ENCODE measurements at places on chromosomes 7 and 10.

DNA sequence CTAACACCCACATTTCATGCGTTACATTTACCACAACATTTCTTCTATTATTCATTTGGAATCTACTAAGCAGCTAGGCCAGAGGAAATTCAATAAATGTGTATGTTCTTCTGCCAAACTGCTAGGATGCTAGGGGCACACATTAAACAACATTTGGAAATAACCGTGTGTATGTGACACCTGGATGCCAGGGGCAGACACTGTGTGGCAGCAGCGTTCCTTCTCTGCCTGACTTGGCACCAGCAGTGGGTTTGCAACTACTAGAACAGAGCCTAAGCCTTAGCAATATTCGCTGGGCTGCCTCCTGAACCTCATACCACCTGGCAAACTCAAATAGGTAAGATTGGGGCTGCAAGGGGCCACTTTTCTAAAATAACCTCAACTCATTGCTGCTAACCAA, 182.1 kb downstream of the CHCHD3 start:
- no peak for DNase-seq

- no peak for DNase-seq
Measured at GRCh38 chr10:72092171-72092924, 4.0 kb upstream of the SPOCK2 start.

- DNase-seq = peak; percentile 12
Measured at GRCh38 chr7:93228302-93228701, 2.0 kb upstream of the HEPACAM2 start.

- no peak for DNase-seq
Measured at GRCh38 chr7:81714306-81714705, 55.5 kb downstream of the HGF start.

DNA sequence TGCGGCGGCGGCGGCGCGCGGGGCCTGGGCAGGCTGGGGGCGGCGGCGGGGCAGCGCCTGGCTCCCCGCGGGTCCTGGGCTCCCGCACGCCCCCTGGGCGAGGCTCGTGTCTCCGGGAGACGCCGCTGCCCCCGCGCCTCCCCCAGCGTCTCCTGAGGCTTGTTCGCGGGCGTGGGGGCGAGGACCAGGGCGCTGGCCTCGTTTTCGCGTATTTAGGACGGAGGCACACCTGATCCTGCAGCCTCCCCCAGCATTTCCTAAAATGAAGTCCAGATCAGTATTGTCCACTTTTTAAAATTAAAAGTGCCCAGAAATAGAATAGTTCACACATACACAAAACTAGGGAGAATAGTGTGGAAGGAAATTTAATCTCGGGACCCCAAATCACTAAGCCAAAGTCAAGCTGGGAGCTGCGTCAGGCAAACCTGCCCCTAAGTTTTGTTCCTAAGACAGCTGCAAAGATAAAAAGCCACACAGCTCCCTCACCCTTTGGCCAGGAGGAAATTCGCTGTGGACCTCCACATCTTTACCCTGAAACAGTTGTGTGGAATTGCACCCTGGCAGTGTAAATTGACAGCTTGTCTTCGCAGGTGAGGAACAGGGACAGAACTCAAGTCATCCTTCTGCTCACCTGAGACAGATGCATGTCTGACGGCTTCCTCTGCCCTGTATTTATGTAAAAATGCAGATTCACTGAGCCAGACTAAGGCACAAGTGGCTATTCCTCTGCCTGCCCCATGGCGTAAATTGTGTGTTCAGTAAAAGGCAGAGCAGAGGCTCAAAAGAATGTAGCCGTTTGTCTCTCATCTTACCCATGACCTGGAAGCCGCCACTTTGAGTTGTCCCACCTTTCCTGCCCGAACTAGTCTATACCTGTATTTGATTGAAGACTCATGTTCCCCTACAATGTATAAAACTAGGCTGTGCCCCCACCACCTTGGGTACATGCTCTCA, 740 bp downstream of the GALNT11 start:
- no peak for DNase-seq

GRCh38 chr10:127982601-127983000, 75.7 kb downstream of the PTPRE start:
- no peak for DNase-seq

- DNase-seq = no peak
Measured at GRCh38 chr7:18859318-18859717, 258.1 kb downstream of the TWIST1 start.

DNA sequence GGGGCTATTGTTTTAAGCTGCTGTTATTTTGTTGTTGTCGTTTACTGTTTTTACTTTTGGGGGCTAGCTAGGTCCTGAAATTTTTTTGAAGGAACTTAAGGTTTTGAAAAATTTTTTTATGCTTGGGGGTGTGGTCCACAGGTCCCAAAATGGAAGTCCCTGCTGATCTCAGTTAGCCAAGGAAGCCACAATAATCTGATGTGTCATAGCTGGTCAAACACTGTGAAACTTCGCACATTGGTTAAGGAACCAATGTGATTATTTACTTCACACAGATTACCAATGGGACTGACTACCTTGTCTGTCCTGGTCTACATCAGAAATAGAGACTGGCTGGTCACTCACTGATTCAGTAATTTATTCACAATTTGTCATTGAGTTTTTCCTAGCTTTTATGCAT, 29.5 kb upstream of the HYCC1 start:
- no peak for DNase-seq

DNA sequence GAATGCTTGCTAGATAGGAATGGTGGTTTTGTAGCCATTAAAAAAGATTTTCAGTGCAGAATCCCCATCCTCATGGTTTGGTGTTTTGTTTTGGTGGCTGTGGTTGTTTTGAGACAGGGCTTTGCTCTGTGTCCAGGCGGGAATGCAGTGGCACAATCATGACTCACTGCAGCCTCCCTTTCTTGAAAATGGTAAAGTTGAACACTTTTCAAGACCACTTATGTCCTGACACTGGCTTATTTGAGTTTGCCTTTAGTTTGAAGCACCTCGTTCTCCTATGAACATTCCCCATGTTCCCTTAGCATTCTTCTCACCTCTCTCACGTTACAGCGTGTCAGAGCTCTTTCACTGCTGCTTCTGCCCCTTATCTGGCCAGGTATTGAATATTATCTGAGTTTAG, 140.1 kb downstream of the LRRC4 start:
- no peak for DNase-seq

DNA sequence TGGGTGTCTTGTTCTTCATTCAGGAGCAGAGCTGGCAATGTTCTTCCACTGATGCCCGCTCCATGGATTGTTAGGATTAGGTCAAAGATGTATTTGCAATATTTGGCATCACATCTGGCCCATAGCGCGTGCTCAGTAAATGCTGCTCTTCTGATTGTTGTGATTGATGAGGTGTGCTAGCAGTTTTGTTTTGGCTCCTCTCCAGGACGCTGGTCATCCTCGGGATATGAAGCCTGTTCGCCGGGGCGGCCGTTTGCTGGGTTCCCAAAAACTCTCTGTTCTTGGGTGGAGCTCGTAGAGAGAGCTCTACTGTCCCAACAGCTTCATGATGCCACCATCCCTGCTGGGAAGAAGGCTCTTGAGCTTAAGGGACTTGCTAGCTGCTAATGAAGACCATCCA, 96.9 kb downstream of the XRCC2 start:
- no peak for DNase-seq

GRCh38 chr10:80281292-80281691, 8.2 kb downstream of the MAT1A start:
- DNase-seq = no peak

DNA sequence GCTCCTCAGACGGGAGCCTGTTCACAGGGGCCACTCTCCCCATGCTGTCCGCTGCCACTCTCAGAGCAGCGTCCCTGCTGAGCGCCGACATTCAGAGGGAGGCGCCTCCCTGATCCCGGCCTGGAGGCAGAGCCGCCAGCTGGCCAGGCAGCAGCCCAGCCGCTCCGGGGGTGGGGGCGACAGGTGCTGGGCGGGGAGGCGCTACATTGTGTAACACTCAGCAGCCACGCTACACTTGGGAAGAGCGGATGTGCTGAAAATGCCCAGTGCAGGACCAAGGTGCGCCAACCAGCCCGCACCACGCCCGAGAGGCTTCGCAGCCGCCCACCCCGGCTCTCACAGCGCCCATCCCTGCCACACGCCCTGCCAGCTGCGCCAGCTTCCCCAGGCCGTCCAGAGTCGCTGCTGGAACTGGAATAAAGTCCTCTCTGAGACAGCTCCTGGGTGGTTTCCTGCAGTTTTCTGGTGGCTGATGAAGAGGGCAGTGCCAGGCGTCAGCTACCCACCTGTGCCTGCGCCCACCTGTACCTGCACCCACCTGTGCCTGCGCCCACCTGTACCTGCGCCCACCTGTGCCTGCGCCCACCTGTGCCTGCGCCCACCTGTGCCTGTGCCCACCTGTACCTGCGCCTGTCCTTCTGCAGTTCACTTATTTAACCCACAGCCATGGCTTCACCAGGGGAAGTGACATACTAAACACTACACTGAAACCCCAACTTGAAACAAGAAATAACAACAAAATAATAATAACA, 25.7 kb downstream of the STK32C start:
- no peak for DNase-seq

- no peak for DNase-seq
Measured at GRCh38 chr7:39069031-39069430, 91.3 kb downstream of the POU6F2 start.

DNA sequence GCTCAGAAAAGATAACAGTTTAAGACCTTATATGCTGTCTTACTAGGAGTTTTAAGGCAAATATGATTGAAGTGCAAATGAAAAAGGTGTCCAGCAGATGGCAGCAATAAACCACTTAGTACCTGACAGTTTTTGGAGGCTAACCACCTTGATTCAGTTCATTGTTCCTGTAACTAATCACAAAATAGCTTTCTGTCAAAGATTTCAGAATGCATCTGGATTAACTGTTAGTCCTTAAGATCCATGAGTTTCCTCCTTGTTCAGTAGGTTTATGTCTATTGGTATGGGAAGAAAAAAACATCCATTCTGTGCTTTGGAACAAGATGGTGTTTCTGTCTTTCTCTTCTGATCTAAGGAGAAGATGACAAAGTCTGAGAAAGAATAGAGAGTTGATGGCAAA, 46.6 kb downstream of the CCSER2 start:
- DNase-seq = peak; percentile 54

- DNase-seq = no peak
Measured at GRCh38 chr10:5462841-5463293, 36.5 kb downstream of the CALML5 start.

GRCh38 chr7:27156508-27156898, at the start of gene HOXA7:
HOXA7 (minus strand) TSS chr7:27156675; CDS start chr7:27156545, 130 bp downstream.
- no peak for DNase-seq

- DNase-seq = no peak
Measured at GRCh38 chr7:9680713-9681112, 1247.3 kb downstream of the NXPH1 start.

- no peak for DNase-seq
Measured at GRCh38 chr10:76318211-76318610, 886.8 kb downstream of the LRMDA start.

DNA sequence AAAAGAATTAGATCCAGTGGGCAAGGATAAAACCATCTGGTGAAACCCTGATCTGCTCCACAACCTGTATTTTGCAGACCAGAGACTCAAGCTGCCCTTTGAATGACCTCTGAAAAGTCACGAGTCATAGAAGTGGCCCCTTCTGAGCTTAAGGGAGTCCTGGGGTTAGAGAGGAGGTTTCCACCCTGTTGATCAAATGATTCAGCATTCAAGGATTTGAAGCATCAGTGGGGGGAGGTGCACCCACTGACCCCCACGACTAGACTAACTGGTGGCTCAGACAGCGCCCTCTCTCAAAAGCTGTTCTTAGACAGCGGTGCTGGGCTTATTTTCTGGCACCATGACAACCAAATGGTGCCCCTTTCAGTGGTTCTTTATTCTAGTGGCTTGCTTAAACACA, 44.3 kb downstream of the PLCE1 start:
- DNase-seq = no peak

DNA sequence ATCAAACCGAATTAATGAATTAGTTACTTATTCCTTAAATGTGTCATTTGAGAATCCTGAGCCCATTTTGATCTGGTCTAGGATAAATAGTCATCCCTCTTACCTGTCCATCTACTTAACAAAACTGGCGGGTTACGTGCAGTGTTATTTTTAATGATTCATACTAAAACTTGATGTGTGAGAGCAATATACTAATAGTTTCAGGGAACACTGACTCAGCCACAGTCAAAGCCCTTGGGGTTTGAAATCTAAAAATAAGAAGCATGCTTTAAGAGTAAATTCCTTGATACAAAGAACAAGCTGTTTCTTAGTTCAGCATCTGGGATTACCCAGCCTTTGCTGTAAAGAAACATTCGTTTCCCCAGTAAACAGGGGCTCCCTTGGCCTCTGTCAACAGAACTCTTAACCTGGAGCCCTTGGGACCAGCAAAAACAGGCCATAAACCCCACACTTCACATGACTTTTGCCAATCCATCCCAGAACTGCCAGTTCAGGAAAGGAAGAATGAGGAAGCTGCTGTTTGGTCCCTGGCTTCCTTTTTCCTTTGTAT, 370.6 kb upstream of the IGFBP3 start:
- no peak for DNase-seq

- no peak for DNase-seq
Measured at GRCh38 chr10:129277084-129277483, 190.0 kb upstream of the MGMT start.

GRCh38 chr7:44814919-44815318, 18.4 kb downstream of the PPIA start:
- no peak for DNase-seq

DNA sequence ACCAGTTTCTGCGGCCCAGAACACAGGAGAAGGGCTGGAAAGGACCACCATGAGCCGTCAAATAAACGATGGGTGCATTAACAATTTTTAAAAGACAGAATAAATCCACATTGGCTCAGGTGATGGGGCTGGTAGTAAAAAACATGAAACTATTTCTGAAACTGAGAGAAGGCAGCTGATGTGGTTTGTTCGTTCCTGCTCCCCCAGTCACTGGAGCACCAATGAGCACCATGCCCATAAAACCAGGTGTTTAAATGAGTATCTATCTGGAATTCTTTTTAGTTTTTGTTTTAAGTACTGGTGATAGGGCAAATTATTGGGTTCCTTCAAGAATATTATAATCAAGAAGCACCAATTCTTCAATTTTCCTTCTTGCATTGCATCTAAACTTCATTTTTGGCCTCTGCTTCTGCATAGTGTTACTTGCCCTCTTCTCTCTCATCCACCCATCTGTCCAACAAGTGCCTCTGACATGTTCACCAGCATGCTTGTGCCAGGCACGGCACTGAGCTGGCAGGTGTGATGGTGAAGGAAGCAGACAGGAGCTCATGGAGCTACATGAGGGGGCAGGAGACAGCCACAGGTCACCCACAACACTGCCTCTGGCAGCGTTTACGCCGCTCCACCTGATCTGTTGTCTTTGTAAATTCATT, 65.5 kb downstream of the LARP4B start:
- DNase-seq = no peak

Data from endothelial cell (in vitro differentiated cells).